ENCODE measurements at places on chromosomes 16 and 17.

- peak; percentile 13 for DNase-seq
These were observed 3.0 kb downstream of the ARHGDIA start for GRCh38 chr17:81867991-81868673.

GRCh38 chr16:87806261-87806640, 40.5 kb upstream of the KLHDC4 start:
- DNase-seq = no peak

DNA sequence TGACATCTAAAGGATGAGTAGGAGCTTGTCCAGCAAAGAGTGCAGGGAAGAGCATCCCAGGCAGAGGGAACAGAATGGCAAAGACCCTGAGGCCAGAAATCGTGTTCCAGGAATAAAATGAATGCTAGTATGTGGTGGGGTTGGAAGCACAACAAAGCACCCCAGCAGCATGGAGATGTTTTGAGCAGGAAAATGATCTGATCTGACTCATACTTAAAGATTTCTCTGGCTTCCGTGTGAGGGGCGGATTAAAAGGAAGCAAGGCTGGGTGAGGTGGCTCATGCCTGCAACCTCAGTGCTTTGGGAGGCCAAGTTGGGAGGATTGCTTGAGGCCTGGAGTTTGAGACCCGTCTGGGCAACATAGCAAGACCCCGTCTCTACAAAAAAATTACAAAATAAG, 2.3 kb downstream of the SLC5A11 start:
- DNase-seq = no peak

DNA sequence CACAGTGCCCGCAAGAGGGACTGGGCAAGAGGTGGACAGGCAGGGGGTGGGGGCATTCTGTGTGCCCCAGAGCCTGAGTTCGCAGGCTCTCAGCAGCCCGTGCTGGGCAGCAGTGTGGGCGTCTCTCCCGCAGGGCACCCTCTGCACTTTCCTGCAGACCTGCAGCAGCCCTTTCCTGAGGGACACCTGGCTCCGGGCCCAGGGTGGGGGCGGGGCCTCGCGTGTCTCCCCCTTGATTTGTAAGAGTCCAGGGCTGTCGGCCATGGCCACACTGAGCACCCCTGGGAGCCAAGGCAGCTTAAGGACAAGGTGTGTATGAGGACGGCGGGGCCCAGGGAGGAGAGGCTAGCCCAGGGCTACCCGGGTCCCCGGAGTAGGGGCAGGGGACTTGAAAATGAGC, 33.4 kb upstream of the SLC38A10 start:
- no peak for DNase-seq

DNA sequence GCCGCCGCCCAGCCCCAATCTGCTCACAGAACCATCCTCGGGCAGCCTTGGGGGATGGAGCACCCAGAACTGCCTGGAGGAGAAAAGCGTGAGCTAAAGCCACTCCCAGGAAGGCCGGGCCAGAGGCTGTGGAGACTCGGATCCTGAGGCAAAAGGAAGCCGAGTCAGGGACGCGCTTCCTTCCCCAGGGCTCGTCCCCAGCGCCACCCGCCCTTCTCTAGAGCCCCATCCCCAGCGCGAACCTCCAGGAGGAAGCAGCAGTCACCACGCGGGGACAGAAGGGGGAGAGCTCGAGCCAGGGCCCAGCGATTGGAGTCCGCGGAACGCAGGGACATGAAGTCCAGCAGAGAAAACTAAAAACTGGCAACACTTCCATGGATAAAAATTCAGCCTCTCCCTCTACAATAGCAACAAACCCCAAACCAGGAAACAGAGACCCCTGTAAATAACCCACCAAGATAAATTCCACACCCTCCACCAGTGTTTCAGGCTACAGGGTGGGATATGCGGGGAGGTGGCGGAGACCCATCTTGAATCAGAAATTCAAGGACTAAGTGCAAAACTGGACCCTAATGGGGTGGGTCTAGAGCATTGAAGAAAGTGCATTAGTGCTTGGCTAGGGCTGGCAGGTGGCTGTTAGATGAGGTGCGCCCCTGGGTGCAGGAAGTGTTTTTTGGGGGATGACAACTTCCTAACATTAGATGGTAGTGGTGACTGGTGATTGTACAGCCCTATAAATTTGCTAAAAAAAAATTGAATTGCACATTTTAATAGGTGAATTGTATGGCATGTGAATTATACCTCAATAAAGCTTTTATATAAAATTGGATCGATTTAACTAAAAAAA, 116.1 kb upstream of the METRNL start:
- peak; percentile 90 for DNase-seq

DNA sequence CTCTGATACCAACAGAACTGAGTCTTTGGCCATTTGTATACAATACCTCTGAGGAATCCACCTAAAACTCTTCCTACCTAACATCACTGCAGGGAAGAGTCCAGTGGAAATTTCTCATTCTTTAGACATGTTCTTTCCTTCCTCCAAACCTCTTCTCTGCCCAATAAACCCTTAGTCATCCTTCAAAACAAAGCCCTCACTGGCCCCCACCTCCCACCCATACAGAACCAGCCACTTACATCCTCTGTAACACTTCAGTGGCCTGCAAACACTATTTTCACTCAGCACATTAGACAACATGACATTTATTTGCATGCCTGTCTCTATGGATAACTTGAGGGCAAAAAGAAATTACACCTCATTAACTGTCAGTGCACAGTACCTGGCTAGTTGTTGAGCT, 200.3 kb upstream of the NOG start:
- DNase-seq = no peak

- DNase-seq = no peak
These were observed 8.7 kb downstream of the DNAI2 start for GRCh38 chr17:74282587-74283370.

DNA sequence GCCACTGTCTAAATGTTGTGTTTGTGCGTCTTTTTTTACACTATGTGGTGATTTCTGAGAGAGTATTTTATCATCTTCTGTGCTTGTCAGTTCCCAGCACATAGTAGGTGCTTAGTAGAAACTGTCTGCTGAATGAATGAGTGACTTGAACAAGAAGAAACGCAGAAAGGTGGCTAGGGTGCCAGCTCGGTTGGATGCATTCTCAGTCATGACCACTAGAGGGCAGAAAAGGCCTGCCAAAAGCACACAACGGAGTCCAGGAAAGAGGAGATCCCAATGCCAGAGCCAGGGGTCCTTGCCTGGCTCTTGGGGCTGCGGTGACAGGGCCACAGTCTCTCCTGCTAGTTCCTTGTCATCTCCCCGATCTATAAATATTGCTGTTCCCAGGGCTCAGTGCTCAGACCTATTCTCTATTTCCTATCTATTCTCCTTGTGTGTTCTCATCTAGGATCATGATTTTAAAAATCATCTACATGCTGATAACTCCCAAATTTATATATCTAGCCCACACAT, 57.3 kb upstream of the CCL1 start:
- DNase-seq = peak; percentile 89

DNA sequence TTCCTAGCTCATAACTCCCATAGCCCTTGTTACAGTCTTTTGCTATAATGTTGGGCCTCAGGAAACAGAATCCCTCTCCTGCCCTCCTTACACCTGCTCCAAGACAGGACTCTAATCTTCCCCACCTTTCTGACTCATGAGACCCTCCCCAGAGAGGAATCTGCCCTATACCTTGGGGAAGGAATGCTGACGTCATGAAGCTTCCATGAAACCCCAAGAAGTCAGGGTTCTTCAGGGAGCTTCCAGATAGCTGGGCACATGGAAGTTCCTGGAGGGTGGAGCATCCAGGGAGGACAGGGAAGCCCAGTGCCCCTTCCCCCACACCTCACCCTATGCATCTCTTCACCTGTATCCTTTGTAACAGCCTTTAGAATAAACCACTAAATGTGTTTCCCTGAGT, 285.7 kb downstream of the SOX9 start:
- DNase-seq = no peak

GRCh38 chr17:41647940-41648410, 23.6 kb upstream of the KRT17 start:
- peak; percentile 96 for DNase-seq

DNA sequence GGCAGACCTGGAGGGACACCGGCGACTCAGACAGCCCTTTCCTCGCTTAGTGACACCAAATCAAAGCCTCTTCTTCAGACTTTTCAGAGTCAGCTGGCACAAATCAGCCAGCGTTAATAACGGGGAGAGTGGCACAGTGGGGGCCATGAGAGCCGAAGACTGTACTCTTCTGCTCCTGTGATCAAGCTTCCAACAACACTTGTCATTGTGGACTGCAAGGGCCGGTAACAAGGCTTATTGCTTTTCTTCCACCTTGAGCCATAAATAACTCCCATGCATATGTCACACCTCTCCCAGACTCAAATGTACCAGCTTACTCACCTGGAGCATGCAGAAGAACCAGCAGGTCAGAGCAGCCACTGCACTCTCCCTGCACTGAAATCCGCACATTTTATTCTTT, 12.8 kb downstream of the FLCN start:
- peak; percentile 32 for DNase-seq

DNA sequence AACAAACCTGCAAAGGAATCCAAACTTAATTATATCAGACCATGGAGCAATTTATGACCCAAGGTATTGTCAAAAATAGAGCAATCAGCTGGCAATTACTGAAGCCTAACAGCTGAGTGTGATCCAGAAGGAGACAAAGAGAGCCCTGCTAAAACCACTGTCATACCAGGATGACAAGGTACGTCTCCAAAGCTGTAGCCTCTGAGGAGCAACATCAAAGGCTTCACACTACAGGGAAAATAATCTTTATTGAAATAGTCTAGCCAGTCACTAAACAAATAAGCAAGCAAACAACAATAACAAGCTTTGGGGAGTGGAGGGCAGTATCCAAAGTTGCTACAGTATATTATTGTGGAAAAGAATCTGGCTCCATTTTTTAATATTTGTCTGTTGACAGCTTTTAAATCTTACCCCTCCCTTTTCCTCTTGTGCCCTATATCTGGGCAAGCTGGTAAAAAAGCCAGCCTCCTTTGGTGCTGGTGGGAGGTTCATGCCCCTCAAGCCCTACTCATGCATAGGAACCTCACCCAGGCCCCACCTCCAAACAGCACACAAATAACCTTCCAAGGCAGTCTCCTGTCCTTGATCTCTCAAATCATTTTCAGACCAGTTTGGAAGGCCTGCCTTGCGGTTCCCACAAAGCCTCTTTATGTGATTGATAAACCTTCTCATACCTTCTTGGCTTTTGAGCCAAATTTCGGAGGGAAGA, 73.7 kb downstream of the ITFG1 start:
- DNase-seq = no peak

- DNase-seq = no peak
These were observed 37.3 kb upstream of the FA2H start for GRCh38 chr16:74811911-74812310.

DNA sequence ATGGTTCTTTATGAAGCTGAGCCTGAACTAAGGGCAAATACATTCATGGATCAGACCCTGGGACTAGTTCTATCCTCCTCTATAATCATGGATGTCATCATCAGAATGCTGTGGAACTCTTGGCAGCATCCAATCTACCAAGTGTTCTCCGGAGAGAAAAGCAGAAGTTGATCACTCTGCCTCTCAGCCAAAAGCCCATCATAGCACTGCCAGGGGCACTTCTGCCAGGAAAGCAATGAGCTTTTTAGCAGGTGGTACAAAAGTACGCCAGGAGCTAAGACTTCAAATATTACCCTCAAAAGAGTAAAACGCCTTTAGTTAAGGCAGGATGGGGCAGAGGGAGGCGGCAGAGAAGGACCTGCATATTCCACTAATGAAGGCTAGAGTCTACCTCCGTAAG, 279.0 kb downstream of the SLC39A11 start:
- DNase-seq = no peak

DNA sequence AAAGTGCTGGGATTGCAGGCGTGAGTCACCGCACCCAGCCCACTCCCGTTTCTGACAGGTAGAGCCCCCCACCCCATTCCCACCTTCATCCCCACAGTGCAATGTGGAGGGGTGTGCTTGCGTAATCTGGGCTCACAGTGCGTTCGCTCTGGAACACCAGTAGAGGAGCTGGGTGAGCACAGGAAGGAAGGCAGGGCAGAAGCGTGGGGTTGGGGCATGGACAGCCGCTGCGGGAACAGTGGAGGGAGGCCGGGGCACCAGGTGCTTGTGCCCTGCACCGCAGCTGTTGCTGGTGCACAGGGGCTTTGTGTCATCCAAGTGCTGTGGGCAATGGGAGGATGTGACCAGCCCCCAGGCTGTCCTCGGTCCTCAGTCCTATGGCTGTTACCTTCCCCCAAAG, 24.7 kb downstream of the KDM8 start:
- no peak for DNase-seq

GRCh38 chr16:50372611-50373344, 4.0 kb upstream of the BRD7 start:
- peak; percentile 91 for DNase-seq

- DNase-seq = peak; percentile 18
These were observed 205.7 kb downstream of the TANC2 start for GRCh38 chr17:63171428-63172393.

- DNase-seq = no peak
These were observed 3.8 kb upstream of the ZNF764 start for GRCh38 chr16:30562021-30562420.

DNA sequence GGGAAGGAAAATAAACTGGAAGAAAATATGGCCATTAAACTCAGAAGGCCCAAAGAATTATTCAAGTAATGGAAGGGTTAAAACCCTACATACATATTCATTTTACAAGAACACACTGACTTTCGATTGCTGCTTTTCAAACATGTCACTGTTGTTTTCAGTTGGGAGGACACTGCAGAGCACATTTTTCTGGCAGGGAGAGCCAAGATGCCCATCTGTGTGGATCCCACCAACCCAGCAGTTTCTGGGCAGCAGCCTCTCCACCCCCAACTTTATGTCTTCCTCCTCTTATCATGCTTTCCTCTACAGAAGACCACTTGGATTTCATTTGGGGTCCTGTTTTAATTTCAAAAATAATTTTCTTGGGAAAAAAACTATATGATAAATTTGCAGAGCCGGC, 7.1 kb upstream of the CORO6 start:
- DNase-seq = no peak

DNA sequence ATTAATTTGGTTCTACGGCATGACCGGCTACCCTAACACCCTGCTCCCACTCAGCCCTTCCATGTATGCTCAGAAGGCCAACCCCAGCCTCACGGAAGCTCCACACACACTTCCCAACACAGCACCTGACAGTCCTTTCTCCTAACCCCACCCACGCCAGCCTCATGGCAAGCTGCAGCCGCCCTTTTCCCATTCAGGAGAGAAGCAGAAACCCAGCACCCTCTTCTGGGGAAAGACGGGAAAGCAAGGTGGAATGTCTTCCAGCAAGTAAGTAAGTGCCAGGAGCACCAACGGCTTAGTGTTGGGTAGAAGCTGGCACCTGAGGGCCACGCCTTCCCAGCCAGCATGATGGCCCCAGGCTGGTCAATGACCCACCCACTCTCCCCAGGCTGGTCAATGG, 32.1 kb downstream of the ABR start:
- DNase-seq = peak; percentile 86

DNA sequence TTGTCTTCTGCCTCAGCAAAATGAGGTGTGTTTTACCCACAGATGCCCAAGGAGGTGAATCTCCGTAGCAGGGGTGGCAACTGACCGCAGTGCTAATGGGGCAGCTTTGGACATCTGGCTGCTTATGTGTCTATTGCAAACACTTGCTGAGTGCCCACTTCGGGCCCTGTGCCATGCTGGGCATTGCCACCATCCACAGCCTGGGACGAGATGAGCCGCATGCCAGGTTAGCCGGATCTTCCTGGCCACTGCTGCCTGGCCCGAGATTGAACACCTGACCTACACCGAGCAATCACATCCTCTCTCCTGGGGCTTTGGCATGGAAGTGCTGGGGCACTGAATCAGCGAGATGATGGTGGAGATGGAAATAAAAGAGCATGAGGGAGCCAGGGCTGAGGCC, 238.7 kb downstream of the GSG1L start:
- no peak for DNase-seq

Measured in eye (tissue), 1 donor.